RWPE1 (cell line): ENCODE measurements at places on chromosomes 16 and 17.

DNA sequence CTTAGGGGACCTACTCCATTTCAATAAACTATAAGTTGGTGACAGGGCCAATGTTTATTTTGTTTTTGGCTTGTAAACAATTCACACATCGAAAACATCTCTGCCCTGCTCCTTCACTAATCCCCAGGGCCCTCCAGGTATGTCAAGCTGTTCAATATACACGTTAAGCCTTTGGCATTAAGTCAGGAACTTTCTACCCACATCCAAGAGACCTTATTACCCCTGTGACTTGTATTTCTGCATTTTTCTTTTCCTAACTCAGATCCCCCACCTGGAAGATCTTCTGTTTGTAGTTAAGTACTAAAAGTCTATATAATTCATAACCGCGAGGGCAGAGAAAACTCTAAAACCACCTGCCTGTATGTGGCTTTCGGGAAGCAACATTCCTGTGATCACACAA is 106.8 kb upstream of the AXIN2 start:
- DNase-seq = no peak

DNA sequence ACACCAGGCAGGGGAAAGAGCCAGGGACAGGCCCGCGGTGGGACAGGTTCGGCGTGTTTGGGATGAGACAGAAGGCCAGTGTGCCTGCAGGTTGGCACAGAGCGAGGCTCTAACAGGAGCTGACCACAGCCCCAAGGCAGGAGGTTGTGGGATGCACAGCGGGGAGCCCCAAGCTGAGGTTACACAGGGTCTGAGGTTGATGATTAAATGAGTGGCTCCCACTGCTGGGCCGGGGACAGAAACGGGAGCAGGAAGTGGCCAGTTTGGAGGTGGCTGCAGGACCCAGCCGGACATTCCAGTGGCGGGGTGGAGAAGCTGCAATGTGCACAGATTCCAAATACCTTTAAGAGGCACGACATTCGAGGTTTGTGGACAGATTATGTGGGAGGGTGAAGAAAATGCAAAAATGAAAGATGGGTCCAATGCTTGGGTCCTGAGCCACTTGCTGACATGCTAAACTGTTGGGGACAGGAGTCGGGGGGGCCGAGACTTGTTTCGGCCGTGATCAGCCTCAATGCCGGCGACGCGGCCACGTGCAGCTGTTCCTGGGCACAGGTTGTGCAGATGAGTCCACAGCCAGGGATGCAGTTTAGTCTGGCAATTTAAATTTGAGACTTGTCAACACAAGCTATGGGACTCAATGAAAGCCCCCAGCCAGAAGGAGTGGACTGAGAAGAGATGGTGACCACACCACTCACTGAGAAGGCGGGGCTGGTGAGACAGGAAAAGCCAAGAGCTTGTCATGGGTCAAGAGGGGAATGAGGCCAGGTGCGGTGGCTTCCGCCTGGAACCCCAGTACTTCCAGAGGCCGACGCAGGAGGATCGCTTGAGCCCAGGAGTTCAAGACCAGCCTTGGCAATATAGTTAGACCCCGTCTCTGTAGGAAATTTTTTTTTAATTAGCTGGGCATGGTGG is 8.7 kb downstream of the ENPP7 start:
- DNase-seq = no peak

GRCh38 chr16:85107083-85107482 is 5.2 kb downstream of the CIBAR2 start:
- DNase-seq = no peak

DNA sequence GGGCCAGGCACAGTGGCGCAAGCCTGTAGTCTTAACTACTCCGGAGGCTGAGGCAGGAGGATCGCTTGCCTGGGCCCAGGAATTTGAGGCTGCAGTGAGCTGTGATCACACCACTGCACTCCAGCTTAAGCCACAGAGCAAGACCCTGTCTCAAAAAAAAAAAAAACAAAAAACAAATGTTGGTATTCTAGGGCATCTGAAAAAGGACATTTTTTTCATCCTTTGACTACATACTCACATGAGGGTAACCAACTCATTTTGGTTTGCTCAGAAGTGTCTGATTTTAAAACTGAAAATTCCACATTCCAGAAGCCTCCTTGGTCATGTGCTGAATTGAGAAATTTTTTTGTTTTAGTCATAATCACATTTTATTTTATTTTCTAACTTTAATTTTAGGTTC is 12.7 kb upstream of the C16orf82 start:
- DNase-seq = no peak

DNA sequence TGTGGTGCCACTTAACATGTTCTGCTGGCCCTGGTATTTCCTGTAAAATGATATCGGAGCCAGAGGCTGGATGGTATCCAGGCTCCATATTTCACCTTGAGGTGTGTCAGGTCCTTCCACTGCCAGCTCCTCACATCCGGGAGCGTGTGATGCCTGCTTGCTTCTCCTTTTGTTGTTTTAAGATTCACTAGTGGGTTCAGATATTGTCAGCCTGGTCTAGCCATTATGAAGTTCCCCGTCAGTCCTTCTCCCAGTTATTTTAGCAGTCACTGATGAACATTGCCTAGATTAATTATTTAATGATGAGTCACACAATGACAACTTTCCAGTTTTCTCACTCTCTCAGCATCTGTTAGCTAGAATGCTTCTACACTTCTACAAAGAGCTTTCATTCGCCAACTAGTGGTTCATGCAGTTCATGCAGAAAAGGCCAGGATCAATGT is 11.3 kb downstream of the DNAAF1 start:
- no peak for DNase-seq

GRCh38 chr17:83083368-83084201 is 4.2 kb downstream of the METRNL start:
- DNase-seq = peak; percentile 75

- DNase-seq = no peak
Observed at GRCh38 chr16:57889111-57889510, 81.8 kb downstream of the CNGB1 start.

GRCh38 chr17:69336580-69336979 is 9.6 kb upstream of the ABCA5 start:
- DNase-seq = no peak

GRCh38 chr16:4094127-4094773 is 22.0 kb downstream of the ADCY9 start:
- DNase-seq = no peak

DNA sequence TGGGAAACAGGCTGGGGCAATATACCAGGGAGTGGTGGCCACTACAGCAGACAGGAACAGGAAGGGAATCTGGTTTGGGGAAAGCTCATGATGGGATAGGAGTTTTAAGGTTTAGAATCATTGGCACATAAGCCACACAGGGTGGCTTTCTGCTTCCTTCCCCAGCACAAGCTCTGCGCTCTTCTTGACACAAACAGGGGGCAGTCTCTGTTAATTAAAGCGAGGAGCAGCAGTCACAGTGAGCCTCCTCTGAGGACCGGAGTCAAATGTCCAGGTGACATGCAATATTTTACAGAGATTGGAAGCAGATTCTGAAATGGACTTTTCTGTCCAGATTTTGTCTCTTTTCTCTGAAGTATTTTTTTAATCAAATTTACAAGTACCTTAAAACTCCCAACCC is 2.8 kb upstream of the SHISA9 start:
- DNase-seq = no peak
